ENCODE measurements at places on chromosomes 3 and 15. TPM values are rescaled to one million over a fixed set of nuclear protein-coding genes. Genes with fewer than 3 reads are reported as not detected.

DNA sequence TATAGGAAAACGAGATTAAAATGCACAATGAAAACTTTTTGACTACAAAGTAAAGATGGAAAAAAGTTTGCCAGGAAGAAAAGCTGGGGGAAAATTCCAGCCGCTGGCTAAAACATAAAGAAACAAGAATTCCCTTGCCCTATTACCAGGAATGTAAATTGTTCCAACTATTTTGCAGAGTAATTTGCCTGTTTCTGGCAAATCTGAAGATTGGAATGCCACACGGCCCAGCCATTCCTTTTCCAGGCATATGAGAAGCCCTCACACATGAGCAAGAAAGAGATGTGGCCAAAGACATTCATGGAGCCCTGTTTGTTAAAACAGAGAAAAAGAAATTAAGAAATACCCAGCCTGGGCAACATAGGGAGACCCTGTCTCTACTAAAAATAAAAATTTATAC, 8.4 kb upstream of the GATA2 start:
- no peak for DNase-seq

DNA sequence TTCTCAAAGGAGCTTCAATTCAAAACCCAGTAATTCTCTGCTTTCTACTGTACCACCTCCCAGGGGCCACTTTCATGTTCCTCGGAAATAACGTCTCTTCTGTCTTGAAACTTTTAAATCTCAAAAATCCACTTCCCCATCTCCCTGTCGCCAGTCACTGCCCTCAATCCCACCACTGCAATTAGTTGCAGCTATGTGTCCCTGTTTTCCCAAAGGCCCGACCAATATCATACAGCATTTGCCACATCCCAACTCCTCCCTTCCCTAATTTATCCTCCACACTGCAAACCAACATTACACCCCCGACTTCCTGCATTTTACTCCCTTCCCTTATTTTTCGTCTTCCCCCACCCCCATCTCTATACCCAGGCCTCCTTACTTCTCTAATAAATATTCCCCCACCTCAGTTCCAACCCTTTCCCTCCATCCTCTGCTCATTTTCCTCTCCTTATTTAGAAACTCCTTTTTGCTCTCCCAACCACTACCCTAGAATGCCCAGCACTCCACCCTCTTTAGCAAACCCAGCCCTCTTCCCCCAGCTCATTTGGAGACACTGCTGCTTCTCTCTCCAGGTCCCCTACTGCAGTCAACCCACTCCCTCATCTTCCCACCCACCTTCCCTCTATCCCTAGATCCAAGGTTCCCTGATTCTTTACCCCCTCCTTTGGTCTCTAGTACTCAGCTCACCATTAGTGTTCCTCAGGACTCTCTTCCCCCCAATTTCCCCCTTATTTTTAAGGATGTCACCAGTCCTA, 1.1 kb downstream of the NPTN start:
- peak; percentile 10 for DNase-seq

GRCh38 chr15:67322481-67322880, 67.9 kb downstream of the IQCH start:
- no peak for DNase-seq

- no peak for DNase-seq
Measured at GRCh38 chr3:64351713-64352638, 126.7 kb upstream of the PRICKLE2 start.

GRCh38 chr3:148856384-148856783, 8.7 kb upstream of the CPA3 start:
- DNase-seq: no peak

DNA sequence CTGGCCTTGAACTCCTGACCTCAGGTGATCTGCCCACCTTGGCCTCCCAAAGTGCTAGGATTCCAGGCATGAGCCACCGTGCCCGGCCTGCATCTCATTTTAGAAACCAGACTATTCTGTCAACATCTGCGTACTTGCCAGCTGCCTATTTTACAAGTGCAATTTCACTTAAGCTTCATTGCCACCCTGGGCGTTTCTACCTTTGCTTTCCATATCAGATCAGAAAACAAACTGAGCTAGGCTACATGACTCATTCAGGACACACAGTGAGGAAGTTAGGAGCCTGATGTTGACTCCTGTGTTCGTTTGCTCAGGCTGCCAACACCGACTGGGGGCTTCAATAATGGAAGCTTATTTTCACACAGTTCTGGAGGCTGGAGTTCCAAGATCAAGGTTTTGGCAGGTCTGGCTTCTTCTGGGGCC, 42.3 kb upstream of the KLHL25 start:
- DNase-seq: no peak

GRCh38 chr15:26767169-26767670, 5.6 kb downstream of the GABRB3 start:
- no peak for DNase-seq

- DNase-seq: no peak
Measured at GRCh38 chr3:113275583-113275928, 64.2 kb downstream of the BOC start.

DNA sequence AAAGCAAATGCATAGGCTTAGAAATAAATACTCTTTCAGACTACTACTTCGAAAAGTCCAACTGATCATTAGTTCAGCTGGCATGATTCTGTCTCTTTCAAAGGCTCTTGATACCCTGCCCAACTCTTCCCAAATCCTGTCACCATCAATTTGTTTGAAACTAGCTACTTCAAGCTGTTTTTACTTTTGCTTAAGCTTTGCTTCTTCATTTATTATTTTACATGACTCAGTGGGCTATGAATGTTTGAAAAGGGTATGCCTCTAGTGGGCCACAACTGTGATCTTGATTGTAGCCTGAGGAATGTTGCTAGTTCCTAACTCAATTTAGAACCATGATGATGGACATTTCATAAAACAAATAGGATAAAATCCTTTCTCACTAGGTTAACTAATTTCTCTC, 340.8 kb downstream of the NAALADL2 start:
- no peak for DNase-seq

The TTLL13 gene
- 0.77 TPM for total RNA-seq

The IQCF2 gene
- total RNA-seq: not detected

Data from OCI-LY7 (cell line).